Breast epithelium (tissue), 4 donors: ENCODE measurements at places on chromosomes 1 and 21. TPM values are rescaled to one million over a fixed set of nuclear protein-coding genes. Genes with fewer than 3 reads are reported as not detected.

GRCh38 chr1:226107471-226108460, 45.2 kb downstream of the H3-3A start:
- no peak for DNase-seq

- peak; percentile 85 for DNase-seq
Measured at GRCh38 chr1:54016343-54017282, 1.4 kb downstream of the LDLRAD1 start.

DNA sequence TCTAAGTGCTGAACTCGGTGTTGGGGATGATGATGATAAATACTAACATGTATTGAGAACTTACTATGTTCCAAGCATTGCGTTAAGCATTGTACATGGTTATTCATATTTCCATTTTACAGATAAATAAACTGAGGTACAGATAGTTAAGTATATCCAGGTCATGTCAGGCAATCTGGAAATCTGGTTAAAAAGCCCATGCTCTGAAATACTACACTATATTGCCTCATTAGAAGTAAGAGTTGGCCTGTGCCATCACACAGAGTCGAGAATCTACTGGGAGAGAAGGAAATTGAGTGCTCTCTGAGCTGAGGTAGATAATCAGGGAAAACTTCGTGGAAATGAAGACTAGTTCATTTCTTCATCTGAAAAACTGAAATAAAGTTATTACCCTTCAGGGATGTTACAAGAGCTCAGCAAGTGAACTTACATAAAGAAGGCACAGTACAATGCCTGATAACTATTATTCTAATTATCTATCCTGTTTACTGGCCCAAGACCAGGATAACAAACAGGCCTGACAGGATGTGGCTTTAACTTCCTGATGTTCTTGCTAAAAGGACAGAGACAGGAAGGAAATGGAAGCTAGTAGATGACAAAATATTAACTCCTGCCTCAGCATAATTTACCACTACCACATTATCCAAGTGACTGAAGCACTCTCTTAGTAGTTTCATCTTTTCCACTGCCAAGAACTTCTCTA, 85.6 kb downstream of the EPS15 start:
- no peak for DNase-seq

- no peak for DNase-seq
Measured at GRCh38 chr1:3680488-3681230, 28.3 kb downstream of the TP73 start.

Gene EPHA10
- 2.6 TPM for total RNA-seq

Gene CELA3A
- not detected for total RNA-seq

Gene C1orf105
- not detected for total RNA-seq

Gene TRAPPC10
- 27.4 TPM for total RNA-seq

Gene SPRR2D
- total RNA-seq: not detected
